ENCODE measurements at places on chromosomes 13 and 19. TPM values are rescaled to one million over a fixed set of nuclear protein-coding genes. Genes with fewer than 3 reads are reported as not detected.

FBXW9 gene
- total RNA-seq: 13.7 TPM

PTBP1 gene
- total RNA-seq: 192 TPM

KIR2DL3 gene
- total RNA-seq: not detected

RNU6-9 gene
- total RNA-seq: not detected

BLVRB gene
- 238 TPM for total RNA-seq

TEX101 gene
- not detected for total RNA-seq

PABPC3 gene
- total RNA-seq: not detected

TMEM38A gene
- total RNA-seq: 3.2 TPM

TMEM86B gene
- 5.8 TPM for total RNA-seq

DNA sequence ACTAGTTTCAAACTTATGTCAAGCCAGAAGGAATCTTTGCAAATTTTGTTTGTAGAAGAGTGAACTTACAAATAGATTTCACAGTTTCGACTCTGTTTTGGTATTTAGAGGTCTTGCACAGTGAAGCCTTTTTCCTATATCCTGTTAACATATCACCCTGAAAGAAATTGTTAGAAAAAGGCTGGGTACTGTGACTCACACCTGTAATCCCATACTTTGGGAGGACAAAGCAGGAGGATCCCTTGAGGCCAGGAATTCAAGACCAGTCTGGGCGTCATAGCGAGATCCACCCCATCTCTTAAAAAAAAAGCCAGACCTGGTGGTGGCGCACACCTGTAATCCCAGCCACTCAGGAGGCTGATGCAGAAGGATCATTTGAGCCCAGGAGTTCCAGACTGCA, 224.0 kb downstream of the GGACT start:
- H3K36me3 ChIP-seq: no peaks in the 10 kb centered on the region
- no peak overlapping the region for H3K4me3 ChIP-seq
- H3K4me1 ChIP-seq: no peaks in the 10 kb centered on the region
- no peak for DNase-seq
- no peak overlapping the region for H3K27ac ChIP-seq

- no peaks in the 10 kb centered on the region for H3K36me3 ChIP-seq
- DNase-seq: no peak
- no peak overlapping the region for H3K4me3 ChIP-seq
- no peaks in the 10 kb centered on the region for H3K4me1 ChIP-seq
- H3K27ac ChIP-seq: no peak overlapping the region
Observed at GRCh38 chr13:64684685-64685431, 2545.3 kb downstream of the PCDH9 start.

GRCh38 chr13:49466292-49466838, 22.3 kb downstream of the SETDB2 start:
- H3K27me3 ChIP-seq: no peaks in the 10 kb centered on the region
- H3K27ac ChIP-seq: no peak overlapping the region
- DNase-seq: no peak
- no peaks in the 10 kb centered on the region for H3K4me1 ChIP-seq

GRCh38 chr19:43713208-43713607, 2.7 kb upstream of the IRGC start:
- H3K36me3 ChIP-seq: no peaks in the 10 kb centered on the region
- H3K27me3 ChIP-seq: no peaks in the 10 kb centered on the region
- no peaks in the 10 kb centered on the region for H3K4me1 ChIP-seq
- H3K27ac ChIP-seq: no peak overlapping the region
